Retinal pigment epithelial cell (primary cell): ENCODE measurements at places on chromosomes 5 and 9.

- peak; percentile 25 for DNase-seq
These were observed 124.9 kb downstream of the SPOCK1 start for GRCh38 chr5:137374110-137374714.

DNA sequence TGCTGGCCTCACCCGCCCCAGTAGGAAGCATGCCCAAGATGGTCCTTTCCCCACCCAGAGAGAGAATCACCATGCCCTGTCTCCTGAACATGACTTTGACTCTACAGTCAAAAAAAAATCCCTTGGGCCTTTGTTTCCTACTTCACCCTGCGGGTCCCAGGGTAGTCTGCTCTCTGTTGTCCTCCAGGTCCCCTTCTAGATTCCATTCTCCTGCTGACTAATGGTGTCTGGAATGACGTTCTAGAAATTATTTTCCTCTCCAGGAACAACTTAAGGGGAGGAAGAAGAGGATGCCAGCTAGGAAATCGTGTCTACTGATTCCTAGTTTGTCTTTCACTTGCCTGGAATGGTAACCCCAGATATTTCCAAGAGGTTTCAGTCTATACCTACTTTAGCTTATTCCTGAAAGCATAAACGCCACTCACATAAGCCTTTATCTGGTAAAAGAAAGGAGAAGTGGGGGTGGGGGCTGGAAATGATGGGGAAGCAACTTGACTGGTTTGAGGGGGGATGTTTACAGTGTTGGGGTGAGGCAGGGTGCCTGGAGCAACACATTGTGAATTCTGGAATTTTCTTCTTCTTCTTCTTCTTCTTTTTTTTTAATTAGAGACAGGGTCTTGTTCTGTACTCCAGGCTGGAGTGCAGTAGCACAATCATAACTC lies 93.9 kb downstream of the SNX18 start:
- no peak for DNase-seq

- DNase-seq = no peak
These were observed 144.9 kb downstream of the MYO10 start for GRCh38 chr5:16791036-16791705.

DNA sequence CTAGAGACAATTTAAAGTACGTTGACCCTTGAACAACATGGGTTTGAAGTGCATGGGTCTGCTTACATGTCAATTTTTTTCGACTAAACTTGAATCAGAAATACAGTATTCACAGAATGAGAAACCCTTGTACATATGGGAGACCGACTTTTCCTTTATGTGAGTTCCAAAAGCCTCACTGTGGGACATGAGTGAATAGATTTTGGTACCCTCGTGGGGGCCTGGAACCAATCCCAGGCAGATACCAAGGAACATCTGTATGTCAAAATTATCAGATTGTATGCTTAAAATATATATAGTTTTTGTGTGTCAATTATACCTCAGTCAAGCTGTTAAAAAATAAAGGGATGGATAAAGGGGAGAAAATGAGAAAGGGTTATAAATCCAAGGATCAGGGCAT lies 78.7 kb upstream of the MAN2A1 start:
- no peak for DNase-seq

GRCh38 chr5:34858790-34859189 lies 19.8 kb downstream of the TTC23L start:
- DNase-seq = no peak

DNA sequence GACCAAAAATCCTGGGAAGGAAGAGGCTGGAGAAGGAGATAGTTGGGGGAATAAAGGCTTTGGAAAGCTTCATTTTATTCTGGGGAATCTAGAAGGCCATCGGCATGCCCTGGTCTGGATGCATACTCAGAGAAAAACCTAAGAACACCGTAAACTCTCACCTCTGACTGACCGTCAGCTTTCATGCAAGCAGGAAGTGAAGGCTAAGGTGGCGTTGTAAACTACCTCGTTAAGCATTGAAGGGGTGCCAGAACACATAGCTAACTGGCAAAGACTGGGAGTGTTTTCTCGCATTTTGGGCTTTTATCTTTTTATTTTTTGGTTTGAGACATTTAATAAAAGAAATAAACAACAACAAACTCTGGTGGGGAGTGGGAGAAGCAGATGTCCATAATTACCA lies 2.6 kb upstream of the SLC38A9 start:
- no peak for DNase-seq

DNA sequence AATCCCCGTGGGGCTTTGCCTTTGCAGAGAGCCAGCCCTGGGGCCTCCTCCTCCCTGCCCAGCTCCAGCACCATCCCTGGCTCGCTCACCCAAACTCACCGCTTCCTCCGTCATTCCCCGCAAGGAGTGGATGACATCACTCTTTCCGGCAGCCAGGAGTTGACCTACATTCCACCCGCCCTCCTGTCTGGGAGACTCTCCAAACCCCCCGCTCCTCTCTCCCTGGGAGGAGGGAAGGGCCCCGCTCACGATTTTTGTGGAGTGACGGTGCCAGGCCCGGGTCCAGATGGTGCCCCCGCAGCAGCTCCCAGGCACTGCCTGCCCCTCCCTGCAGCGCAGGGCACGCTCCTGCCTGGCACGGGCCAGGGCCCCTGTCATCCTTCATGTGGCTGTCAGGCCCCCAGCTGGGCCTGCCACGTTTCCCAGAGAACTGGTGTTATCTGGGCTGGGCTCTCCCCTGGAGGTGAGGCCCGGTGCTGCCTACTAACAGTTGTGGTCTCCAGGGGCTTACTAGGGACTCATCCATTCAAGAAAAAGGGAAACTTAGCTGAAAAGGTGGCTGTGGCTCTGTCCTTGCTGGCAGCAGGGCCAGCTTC lies 52.3 kb downstream of the NTNG2 start:
- DNase-seq = peak; percentile 48

- no peak for DNase-seq
These were observed 10.4 kb downstream of the MED27 start for GRCh38 chr9:132069046-132069898.

DNA sequence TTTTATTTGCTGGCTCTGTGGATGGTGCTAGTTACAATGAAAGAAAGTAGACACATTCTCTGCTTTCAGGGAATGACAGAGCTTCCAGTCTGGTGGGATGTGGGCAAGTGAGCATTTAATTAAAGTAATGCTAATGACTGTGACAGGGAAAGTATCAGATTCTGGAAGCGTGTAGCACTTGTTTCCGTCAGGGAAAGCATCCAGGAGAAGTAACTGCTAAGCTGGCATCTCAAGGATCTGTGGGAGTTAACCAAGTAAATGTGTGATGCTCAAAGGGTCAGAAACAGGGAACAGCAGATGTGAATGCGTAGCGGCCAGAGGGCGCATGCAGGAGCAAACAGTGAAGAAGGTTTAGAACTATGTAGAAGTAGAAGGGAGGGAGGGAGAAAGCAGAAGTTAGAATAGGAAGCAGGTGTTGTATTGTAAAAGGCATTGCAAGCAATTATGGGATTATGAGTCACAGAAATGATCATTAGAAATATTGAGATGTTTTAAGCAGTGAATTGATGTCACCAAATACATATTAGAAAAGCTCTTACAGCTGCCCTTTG lies 12.2 kb downstream of the KLHL9 start:
- no peak for DNase-seq

- DNase-seq = peak; percentile 48
These were observed 2.0 kb downstream of the CD74 start for GRCh38 chr5:150410524-150411244.

DNA sequence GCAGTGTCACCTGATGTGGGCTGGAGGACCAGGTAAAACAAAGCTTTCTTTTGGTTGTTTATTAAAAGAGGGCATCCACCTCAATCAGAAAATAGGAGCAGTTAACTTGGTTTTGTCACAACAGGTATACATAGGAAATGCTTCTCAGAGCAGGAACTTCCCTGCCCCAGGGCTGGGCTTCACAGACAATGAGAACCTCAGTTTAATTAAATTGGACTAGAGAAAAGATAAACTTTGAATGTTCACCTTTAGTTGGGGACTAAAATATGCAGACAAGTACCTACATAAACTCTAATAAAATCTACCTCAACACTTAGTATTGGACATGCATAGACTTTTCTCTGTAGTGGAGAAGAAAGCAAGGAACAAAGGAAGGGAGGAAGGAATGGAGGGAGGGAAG lies 392.0 kb downstream of the ENC1 start:
- no peak for DNase-seq

DNA sequence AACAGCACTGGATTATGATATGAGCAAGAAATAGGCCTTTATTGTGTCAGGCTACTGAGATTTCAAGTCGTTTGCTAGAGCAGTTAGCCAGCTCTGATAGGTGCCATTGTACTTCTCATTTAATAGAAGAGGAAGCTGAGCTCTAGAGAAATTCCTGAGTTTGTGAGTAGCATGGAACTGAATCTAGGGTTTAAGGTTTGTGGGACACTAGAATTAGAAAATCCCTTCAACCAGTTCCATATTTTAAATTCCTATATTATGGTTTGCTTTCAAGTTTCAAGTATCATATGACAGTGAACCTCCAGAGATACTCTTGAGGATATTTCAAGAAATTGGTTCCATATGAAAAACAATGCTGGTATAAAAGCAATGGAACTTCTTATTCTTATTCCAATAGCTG lies 87.6 kb downstream of the ANKRD55 start:
- no peak for DNase-seq

DNA sequence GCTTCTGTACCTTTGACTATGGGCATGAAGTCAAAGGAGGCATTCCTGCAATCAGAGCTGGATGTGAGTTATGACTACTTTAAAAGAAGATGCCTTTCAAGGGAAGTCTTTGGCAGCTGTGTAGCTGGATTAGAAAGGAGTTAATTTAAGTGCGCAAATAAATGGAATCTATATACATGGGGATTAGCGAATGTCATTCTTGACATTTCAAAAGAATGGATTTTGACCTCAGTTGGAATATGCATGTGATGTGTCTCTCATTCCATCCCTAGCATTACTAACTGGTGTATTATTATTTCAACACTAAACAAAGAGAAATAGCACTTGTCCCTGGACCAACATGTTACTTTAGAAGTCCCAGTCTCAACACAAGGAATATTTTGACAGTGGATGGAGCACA lies 359.6 kb upstream of the SLC24A2 start:
- DNase-seq = no peak

DNA sequence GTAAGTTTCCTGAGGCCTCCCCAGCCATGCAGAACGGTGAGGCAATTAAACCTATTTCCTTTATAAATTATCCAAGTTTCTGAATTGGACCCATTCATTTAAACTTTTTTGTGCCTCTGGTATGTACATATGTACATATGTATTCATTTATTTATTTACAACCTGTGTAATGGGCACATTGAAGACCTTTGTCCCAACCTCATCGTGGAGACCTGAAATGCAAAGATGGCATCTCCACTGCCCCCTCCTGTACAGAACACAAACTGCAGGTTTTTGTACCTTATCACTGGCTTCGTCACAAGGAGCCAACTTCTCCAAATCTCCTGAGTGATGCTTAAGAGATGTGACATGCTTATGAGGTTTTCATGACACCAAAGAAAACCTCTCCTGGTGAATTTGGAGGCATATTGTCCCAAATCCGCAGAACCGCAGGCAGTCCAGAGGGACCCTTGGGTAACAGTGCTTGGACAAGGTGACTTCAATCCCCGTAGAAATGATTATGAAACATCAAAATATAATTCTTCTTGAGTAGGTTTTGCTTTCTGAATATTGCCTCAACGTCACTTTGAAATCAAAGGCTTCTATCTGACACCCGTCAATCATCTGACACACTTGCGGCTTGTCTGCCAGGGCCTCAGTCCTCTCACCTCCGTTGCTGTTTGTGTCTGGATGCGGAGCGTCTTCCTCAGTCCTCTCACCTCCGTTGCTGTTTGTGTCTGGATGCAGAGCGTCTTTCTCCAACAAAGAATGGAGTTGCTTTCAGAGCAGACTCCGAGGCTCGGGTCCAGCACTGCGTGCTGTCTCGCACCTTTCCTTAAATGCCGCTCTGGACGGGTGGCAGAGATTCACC lies 135.0 kb upstream of the IRX4 start:
- no peak for DNase-seq

- DNase-seq = no peak
These were observed 29.8 kb downstream of the TARS1 start for GRCh38 chr5:33470544-33470943.

GRCh38 chr5:168710706-168711105 lies 131.5 kb upstream of the PANK3 start:
- no peak for DNase-seq

GRCh38 chr5:66795682-66796081 lies 199.5 kb downstream of the MAST4 start:
- no peak for DNase-seq

DNA sequence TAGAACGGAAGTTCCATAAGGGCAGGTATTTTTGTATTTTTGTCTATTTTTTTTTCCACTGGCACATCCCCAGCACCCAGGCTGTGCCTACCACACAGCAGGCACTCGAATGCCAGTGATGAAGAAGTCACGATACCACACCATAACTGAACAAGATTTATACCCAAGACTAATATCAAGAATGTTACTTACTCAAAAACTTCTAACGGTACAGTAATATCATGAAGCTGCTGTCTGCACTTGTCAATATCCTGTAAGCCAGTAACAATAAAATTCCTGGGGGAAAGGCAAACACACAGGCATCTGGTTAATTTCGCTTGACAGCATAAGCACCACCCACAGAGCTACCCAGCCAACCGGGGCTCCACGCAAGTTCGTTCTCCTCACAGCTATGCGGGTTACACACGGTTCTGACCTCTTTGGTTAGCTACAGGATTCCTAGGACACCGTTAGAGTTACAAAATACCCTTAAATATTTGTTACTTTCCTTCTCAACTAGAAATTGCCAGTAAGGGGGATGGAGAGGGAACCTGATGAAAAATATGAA lies 1.3 kb downstream of the MED10 start:
- no peak for DNase-seq

DNA sequence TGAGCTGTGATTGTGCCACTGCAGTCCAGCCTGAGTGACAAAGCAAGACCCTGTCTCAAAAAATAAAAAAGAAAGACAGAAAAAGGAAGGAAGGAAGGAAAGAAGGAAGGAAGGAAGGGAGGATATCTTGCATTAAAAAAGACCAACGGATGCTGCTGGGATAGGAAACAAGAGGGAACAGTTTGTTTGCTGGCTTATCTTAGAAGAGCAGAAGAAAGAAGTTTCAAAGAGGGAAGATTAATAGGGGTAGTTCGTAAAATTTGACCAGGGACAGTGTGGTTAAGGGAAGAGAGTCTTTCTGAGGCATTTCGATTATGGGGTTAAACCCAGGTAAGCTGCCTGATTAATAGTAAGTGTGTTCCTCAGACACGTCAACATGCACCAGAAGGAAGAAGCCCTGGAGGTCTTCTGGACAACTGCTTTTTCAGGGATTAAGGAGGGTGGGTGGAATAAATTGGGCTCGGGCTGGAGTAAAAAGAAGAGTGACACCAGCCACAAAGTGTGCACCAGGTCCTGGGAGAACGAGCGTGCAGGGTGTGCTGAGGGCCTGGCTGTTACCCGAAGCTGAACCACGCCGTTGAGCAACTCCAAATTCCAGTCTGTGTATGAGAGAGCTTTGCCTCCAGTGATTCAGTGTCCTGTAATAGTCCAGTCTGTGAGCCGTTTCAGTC lies 24.8 kb downstream of the FYB1 start:
- peak; percentile 65 for DNase-seq

DNA sequence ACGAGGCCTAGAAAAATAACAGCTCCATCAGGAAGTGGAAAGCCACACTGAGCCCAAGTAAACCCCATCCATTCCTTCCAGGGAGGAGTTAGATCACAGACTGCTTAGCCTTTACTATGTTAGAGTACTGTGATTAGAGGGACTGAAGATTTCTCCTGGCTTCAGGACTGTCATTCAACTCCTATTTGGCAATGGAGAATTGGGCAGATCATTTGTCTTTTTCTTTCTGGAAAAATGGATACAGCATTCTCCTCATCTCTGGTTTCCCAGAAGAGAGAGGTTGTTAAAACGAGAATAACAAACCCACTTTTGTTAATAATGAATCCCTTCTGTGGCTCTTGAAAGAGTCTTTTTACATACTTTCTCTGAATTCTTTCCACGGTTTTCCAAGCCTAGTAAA lies 150.4 kb downstream of the GABRB2 start:
- DNase-seq = no peak

GRCh38 chr9:98332405-98332831 lies 77.0 kb upstream of the TBC1D2 start:
- no peak for DNase-seq
